ENCODE measurements at places on chromosomes 11 and 22.

DNA sequence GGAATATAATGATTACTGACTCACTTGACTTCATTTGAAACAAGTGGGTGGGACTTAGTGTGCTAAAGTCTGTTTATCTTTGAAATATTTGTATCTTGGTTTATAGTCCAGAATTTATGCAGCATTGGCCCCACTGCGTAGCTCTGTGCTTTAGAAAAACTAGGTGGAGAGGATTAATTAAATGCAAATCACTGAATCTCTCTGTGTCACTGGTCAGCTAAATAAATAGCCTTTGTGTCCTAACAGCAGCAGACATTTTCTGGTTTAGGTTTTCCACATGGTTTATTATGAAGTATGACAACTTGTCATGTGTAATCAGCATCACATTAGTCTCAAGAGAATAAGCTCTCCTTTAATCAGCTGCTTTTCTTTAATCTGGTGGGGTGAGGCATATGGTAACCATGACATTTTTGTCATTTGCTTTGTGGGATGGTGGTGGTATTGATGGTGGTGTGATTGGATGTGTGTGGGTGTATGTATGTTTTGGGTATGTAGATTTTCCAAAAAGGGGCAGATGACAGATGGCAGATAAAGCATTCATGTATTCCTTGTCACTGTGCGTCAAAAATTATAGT lies 33.9 kb downstream of the BCL2L13 start:
- DNase-seq: no peak

- no peak for DNase-seq
These were observed 10.5 kb downstream of the TXN2 start for GRCh38 chr22:36470994-36471331.

DNA sequence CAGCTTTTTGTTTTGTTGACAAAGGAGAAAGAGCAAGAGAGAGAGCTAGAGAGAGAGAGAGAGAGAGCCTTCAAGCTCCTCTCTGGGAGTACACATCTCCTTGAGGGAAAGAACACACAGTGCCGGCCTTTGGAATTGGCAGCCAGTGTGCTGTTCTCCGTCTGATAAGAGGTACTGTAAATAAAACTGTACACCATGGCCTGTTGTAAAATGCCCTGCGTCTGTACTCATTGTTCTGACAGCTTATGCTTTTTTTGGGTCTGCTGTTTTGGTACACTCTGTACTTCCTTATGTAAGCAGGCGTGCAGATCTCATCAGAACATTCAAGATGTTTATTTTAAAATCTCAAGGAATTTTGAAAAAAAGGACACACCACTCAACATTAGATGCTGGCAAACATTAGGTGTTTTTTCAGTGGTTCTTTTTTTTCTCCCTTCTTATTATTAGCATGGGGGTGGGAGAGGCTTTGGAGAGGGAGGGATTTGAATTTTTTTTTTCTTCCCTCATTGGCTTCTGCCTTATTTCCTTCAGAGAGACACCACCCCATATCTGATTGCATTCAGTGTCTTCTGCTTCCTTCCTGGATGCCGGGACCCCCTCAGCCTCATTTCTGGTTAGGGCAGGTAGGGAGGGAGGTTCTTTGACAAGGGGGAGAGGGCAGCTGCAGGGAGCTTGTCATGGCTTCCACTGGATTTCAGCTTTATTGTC lies 116.8 kb upstream of the NNMT start:
- DNase-seq: peak; percentile 100

- DNase-seq: no peak
These were observed 149.0 kb downstream of the APOL5 start for GRCh38 chr22:35866651-35867050.

GRCh38 chr11:27904358-27905055 lies 203.4 kb downstream of the KIF18A start:
- DNase-seq: no peak

- no peak for DNase-seq
These were observed 58.1 kb downstream of the OSBP2 start for GRCh38 chr22:30752771-30753170.

GRCh38 chr22:31621507-31622124 lies 40.4 kb downstream of the PISD start:
- DNase-seq: no peak

DNA sequence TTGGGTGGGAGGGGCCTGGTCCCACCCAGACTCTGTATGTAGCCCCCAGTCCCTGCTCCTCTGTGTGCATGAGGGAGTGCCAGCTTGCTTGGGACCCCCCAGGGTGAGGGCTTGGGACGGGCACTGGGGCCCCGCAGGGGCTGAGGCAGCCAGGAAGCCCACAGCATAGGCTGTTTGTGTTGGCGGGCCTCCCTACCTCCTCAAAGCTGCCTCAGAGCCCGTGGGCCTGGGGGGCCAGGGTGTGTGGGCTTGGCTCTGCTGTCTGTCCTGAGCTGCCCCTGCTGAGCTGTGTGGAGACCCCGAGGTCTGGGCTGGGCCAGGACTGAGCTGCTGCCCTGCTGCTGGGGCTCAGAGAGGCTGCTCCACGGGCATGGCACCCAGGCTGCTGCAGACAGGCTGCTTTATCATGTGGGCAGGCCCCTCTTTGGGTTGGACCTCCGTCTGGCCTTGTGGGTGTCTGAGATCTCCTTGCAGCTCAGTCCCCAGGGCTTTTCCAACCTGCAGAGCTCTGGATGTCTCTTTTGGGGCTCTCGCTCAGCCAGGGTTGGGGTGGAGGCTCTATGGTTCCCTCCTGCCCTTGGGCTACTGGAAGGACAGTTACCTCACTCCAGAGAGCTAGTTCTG lies 3.3 kb downstream of the TSPAN4 start:
- no peak for DNase-seq

DNA sequence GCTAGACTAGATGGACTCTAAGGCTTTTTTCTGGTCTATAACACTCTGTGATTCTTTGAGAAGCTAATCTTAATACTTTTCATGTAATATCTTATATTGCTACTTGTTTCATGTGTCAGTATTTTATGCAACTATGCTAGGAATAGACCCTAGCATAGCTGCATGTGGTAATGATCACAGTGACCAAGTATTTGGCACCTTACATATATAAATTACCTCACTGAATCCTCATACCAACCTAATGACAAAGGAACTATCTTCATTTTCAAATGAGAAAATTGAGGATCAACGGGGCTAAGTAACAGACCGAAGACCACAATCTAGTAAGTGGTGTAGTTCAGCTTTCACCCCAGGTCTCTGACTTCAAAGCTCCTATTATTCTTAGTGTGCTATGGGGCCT lies 327.3 kb upstream of the PITPNB start:
- DNase-seq: no peak

DNA sequence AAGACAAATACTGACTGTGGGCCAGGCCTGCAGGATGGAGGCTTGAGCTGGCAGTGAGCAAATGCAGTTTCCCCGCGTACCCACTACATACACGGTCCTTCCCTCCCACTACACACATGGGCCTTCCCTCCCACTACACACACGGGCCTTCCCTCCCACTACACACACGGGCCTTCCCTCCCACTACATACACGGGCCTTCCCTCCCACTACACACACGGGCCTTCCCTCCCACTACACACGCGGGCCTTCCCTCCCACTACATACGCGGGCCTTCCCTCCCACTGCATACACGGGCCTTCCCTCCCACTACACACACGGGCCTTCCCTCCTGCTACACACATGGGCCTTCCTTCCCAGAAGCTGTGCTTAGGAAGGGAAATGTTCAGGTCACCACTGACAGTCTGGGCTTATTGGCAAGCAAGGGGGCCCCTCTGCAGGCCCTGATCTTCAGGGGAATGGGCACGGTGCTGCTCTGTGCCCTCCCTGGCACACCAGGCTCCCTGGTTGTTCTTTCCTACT lies 10.8 kb downstream of the DNAL4 start:
- no peak for DNase-seq

- DNase-seq: no peak
These were observed 12.8 kb upstream of the SCGB1A1 start for GRCh38 chr11:62406034-62406433.

DNA sequence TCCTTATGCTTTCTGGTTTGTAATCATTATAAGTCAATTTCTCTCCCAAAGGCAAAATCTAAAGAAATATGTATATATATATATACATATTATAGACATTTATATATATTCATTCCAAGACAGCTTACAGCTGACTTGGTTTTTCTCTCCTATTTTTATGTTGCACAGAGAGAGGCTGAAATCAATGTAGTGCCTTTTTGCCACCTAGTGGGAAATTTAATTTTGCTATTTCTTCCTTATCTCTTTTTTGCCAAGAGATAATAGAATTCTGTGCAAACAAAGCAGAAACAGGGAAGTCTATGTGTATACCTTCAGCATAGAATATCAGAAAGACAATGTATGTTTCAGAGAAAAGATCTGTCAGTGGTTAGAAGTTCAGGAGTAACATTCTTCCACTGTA lies 186.0 kb upstream of the ANO5 start:
- DNase-seq: no peak

DNA sequence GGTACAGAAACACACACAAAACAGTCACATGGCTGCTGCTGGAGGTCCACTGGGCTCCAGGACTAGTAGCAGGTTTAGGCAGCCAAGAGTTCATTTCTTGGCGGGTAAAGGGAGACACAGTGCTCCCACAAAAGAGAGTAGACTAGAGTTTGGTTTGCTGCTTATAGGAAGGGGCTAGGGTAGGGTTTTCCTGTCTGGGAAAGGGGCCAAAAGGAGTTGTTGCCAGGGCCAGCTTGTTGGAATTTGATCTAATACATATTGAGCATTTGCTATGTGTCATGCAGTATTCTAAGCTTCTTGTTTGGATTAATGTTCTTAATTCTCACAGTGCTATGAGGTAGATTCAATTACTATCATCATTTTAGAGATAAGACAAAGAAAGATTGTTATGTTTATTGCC lies 195.1 kb upstream of the PLET1 start:
- no peak for DNase-seq

DNA sequence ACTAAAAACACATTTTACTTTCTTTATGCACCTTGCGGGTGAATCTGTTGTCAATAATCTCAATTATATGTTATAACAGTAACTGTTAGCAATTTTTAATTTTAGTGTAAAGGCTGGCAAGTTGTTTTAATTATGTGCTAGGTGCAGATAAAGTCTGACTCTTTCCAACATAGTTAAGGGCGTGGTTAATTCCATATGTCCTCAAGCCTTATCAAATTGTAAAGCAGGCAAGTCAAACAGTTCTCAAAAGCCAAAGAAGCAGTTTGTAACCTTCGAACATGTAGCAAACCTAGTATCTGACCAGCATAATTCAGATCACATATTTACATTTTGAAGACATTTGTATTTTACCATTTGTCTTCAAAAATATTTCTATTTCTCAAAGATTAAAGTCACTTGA lies 29.2 kb downstream of the METTL15 start:
- no peak for DNase-seq

DNA sequence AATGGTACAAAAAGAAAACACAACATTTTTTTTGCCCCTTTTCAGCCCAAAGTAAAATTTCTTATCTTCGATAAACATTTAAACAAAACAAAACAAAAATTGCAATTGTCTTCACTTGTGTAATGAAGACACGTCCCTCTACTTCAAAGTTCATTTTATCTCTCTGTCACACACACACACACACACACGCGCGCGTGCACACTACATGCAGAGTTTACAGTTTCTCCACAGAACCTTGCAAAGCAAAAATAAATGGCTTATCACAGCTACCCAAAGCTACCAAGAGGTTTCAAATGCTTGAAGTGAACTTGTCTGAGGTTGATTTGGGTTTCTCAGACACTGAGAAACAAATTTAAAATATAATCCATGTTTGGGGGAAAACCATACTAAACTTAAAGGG lies 72.3 kb downstream of the ETS1 start:
- DNase-seq: no peak

GRCh38 chr11:123527947-123528346 lies 97.9 kb downstream of the GRAMD1B start:
- no peak for DNase-seq

- DNase-seq: no peak
These were observed 62.4 kb upstream of the POU2AF1 start for GRCh38 chr11:111441443-111441842.

GRCh38 chr11:117876059-117876340 lies 458 bp downstream of the FXYD6 start:
- DNase-seq: no peak

DNA sequence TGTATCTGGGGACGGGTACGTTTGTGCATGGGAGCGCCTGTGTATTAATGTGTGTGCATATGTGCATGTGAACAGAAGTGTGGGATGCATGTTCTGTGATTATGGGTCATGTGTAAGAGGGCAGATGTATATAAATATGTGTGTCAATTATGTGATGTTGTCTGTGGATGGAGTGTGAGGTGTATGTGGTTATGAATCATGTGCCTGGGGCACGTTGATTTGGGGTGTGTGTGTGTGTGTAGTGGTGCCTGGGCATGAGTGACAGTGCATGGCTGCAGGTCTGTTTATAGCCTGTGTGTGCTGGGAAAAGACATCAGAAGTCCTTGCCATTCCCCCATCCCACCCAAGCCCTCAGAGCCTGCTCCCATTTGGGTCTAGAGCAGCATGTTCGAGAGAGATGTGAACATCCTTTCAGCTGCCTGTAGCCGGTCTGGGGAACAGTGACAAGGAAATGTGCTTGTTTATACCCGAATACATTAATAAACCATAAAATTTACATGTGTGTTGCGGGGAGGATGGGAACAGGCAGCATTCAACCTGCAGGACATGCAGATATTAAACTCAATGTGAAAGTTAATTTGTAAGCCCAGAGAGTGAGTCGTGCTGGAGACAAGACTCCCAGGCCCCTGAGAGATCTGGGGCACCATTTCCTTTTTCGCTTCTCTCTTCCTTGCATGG lies 129.0 kb downstream of the NECTIN1 start:
- DNase-seq: no peak

DNA sequence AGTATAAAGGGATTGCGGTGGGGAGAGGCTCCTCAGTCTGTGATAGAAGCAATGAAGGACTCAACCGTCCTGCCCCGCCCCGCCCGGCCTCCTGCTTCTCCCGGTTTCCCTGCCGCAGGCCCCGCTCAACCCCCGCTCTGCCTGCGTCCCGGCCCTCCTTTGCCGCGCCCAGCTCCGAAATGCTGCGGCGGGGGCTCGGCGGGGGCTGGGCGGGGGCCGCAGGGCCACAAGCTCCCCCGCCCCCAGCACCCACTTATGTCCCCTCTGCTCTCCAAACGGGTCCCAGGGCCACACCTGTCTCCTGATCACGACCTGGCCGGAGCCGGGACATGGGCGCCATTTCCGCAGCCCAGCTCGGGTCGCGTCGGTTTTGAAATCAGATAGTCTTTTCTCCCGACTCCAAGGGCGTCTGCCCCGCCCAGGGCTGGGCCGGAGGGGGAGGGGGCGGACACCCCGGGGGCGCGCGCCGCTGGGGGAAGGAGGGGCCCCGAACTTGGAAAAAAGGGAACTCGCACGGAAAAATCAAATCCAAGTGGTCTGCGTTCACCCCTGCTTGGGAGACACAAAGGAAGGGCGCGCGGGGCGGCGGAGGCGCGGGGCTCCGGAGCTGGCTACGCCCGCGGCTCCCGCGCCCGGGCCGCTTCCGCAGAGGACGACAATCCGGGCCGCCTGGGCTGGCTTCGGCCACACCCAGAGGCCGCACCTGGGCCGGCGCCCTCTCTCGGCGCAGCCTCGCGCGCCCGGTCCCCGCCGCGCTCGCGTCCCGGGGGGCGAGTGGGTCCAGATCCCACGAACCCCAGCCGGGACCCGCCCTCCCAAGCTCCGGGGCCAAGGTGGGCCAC lies 70.6 kb upstream of the EP300 start:
- DNase-seq: no peak

GRCh38 chr11:124670732-124671131 lies 2.8 kb downstream of the SIAE start:
- no peak for DNase-seq

GRCh38 chr11:25453471-25453870 lies 878.5 kb upstream of the ANO3 start:
- no peak for DNase-seq
